ENCODE measurements at places on chromosomes 1 and 21.

DNA sequence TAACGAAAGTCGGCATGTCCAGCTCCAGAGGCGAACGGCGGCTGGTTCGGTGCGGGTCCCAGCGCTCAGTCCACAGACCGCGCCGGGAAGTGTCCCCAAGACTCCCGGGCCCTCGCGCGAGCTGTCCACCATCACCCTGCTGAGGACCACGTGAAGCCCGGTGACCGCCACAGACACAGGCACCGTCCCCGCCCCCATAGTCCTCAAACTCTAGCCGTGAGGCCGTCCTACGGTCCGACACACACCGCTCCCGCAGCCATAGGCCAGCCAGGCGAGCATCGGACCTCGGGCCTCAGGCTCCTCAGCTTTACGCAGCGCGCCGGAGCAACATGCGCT is 535 bp downstream of the SETD4 start:
- DNase-seq: no peak

- no peak for DNase-seq
These were observed 5.9 kb upstream of the FOXO6 start for GRCh38 chr1:41355356-41355755.

GRCh38 chr1:10904396-10905358 is 107.8 kb upstream of the TARDBP start:
- DNase-seq: no peak

- no peak for DNase-seq
These were observed 114.2 kb downstream of the ADGRL4 start for GRCh38 chr1:78892260-78892840.

DNA sequence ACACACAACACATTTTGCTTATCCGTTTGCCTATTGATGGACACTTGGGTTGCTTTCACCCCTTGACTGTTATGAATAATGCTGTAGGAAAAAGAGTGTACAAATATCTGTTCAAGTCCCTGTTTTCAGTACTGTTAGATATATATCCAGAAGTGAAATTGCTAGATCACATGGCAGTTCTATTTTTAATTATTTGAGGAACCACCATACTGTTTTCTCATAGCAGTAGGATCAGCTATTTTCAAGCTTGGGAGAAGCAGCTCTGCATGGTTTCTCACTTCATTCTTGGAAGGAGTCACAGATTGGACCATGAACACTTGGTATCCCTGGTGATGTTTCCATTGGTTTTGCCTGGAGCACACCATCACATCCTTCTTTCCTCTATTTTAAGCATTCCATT is 114.4 kb upstream of the ZP4 start:
- DNase-seq: no peak

DNA sequence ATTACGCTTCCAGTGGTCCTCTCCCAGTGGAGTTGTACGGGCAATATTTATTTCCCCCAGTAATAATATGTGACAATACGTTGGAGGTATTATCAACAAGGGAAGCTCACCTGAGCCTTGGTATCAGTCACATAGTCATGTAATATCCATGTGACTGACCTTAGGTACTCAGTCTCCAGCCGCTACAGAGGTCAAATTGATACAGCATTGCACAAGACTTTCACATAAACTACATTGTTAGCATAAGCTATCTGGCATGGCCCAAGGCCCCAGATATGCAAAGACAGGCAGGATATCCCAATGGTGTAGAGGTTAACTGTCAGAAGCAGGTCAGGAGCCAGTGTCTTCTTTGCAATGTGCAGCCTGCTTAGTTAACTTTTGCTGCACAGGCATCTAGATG is 15.3 kb upstream of the CHIT1 start:
- DNase-seq: no peak

GRCh38 chr1:18541046-18541795 is 60.5 kb downstream of the KLHDC7A start:
- DNase-seq: no peak

DNA sequence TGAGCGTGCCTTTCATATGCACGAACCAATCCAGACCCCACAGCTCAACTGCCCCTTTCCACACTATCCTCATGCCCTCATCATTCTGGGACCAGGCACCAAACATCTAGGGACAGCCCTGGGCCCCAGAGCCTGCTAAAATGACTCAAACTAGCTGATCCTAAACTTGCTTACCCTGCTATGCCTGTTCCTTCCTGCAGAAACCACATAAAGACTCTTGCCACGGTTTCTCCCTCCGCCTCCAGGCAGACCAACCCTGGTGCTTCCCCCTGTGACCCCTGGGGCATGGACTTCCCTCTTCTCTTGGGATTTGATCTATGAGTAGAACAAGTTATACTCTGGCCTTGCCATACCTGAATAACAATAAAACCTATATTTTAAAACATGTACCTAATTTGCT is 138.0 kb upstream of the CD34 start:
- no peak for DNase-seq

DNA sequence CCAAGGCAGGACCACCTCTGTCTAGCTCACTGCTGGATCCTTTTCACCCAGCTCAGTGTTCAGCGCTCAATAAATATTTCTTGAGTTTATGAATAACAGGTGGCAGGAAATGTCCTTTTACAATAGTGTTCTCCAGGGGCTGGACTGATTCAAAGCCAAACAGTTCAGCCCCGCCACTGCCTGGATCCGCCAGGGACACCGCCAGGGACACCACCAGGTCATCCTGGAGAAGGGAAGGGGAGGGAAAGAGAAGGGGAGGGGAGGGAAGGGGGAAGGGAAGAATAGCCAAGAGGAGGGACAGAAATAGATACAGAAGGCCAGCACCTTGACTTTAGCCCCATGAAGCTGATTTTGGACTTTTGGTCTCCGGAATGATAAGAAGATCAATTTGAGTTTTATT is 255.6 kb downstream of the GRIK3 start:
- no peak for DNase-seq

- no peak for DNase-seq
These were observed 2.6 kb downstream of the CROCC start for GRCh38 chr1:16924216-16924918.
